SK-N-DZ (cell line): ENCODE measurements at places on chromosomes 12 and 14.

- no peak for DNase-seq
These were observed 5.7 kb downstream of the YBX3 start for GRCh38 chr12:10717410-10717809.

- no peak for DNase-seq
These were observed 274.9 kb upstream of the RTL1 start for GRCh38 chr14:101178184-101179072.

DNA sequence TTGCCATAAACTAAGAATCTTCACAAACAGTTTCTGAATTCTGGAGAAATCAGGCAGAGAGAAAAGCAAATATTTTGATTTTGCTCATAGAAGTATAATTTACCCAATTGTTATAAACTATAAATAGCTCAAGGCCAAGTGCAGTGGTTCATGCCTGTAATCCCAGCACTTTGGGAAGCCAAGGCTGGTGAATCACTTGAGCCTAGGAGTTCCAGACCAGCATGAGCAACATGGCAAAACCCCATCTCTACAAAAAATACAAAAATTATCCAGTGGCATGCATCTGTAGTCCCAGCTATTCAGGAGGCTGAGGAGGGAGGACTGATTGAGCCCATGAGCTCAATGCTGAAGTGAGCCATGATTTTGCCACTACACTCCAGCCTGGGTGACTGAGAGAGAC lies 19.6 kb upstream of the MMP19 start:
- no peak for DNase-seq

GRCh38 chr12:122003651-122004611 lies 17.8 kb upstream of the BCL7A start:
- DNase-seq: no peak

DNA sequence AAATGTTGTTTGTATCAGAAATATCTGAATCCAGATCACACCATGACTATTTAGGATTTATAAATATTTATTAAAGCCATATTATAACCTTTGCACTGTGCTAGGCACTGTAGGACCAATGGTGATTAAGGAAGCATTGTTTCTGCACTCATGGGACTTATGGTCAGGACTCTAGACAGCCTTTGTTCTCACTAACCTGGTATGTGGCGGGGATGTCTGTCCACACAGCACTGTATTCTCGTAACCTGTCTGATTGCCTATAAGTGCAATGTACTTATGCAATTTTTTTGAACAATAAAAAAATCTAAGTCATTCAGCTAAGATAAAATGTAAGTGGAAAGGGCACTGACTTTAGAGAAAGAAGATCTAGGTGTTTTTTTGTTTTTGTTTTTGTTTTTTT lies 6.7 kb upstream of the SSPN start:
- DNase-seq: no peak
